ENCODE measurements at places on chromosomes 13 and 19.

GRCh38 chr19:47427241-47428176 is 8.2 kb upstream of the MEIS3 start:
- DNase-seq = peak; percentile 76

DNA sequence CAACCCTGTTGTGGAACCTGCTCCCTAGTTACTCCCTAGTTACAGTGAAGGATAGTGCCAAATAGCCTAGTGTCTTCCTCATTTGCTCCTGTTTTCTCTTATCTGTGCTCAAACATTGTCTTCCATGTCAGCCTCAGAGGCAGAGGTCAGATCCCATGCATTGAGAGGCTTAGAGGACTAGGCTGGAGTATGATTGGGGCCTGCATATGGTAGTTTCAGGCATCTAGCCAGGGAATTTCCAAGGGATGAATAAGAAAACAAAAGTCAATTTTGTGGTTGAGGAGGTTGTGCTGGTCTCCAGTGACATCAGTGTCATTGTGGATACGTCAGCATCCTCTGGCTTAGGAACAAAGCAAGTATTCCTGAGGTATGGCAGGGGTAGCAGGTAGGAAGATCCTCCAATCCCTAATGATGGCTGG is 9.4 kb downstream of the ZNF546 start:
- no peak for DNase-seq

DNA sequence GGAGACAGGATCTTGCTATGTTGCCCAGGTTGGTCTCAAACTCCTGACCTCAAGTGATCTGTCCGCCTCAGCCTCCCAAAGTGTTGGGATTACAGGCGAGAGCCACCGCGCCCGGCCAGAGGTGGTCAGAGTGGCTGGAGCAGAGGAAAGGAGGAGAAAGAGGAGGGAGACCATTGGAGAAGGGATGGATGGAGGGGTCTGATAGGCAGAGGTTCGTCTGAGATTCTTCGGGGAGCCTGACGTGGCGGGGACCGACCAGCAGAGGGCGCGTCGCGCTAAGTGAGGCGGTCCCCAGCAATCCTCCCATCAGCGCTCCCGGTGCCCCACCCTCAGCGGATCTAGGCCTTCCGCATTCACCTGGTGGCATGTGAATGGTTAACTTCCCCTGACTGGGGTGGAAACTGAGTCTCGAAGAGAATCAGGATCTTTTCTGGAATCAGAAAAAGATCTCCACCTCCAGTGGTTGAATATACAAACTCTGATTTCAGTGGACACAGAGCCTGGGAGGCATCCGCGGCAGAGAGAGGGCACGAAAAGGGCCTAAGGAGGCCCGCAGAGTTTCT is 8.8 kb downstream of the GTPBP3 start:
- DNase-seq = peak; percentile 56

DNA sequence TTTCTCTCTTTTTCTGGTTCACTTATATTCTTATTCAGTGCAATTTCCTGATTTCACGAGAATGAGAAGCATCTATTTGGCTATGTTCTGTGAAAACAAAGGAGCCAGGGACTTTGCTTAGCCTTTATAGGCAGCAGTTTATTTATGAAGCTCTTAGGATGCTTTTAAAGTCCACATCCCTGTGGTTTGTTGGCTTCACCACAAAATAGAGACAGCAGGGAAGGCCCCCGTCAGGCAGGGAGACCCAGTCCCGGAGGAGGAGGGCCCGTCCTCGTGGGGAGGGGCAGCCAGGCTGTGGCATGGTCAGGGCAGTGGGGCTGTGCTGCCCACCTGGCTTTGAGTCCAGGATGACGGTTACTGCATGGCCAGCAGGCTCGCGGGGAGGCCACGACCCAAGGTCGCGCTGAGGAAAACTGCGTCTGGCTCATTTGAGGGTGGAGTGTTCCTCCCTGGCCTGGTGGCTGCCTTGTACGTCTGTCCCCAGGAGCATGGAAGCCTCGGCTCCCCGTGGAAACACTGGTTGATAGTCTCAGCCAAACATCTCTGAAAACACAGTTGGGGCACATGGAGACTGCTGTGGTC is 92.7 kb downstream of the ATP11A start:
- DNase-seq = no peak

DNA sequence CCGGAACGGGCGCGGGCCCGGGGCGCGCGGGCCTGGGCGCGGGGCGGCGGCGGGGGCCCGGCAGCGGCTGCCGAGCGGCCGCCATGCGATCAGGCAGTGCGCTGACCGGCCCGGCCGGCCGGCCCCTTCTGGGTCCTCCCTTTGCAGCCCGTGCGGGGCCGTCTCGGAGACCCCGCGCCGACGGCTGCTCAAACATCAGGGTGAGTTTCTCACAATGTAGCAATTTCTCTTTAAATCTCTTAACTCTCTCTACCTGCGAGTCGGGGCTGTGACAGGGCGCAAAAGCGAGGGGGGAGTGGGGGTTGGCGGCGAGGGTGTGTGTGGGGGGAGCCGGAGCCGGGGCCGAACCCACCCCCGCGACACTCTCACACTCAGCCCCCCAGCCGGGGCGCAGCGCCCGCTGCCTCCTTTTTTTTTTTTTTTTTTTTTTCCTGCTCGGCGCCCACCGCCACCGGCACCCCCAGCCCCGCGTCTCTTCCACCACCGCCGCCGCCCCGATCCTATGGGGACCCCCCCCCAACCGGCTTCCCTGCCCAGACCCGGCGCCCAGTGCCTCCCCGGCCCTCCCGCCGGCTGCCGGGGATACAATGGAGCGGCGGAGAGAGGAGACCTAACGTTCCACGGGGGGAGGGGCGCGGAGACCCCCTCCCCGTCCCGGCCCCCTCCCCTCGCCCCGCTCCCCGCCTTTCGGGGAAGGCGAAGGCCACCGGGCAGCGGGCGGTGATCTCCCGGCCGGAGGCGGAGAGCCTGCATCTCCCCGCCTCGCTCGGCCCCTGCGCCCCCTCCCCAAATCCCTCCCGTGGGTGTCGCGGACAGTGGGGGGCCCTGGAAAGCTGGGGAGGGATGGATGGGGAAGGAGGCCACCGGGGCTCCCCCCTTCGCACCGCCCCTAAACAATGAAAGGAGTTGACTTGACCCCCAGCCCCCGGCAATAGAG is at the start of gene BICRA:
Gene BICRA, plus strand, starts transcription at position 166 of the 937 bp plus-strand sequence. CDS start 64,441 bp downstream, outside the sequence.
- DNase-seq = peak; percentile 57

- DNase-seq = no peak
Observed at GRCh38 chr19:50312967-50313811, 16.0 kb downstream of the KCNC3 start.

DNA sequence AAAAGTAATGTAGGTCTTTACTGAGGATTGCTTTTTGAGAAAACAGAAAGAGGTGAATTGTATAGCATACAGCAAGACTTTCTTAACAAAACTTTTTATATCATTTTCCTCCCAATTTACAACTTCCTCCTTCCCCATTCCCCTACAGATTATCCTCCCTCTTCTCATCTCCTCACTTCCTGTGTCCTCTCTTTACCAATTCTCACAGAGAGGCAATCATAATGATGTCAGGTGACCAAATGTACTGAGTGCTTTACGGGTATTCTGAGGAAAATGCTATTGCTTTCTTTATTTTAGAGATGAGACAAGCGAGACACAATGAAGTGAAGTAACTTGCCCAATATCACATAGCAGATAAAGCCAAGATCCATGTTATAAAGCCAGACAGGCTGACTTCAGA is 1.7 kb upstream of the MTMR6 start:
- DNase-seq = no peak

GRCh38 chr19:55005684-55006488 is 32.2 kb downstream of the GP6 start:
- no peak for DNase-seq

DNA sequence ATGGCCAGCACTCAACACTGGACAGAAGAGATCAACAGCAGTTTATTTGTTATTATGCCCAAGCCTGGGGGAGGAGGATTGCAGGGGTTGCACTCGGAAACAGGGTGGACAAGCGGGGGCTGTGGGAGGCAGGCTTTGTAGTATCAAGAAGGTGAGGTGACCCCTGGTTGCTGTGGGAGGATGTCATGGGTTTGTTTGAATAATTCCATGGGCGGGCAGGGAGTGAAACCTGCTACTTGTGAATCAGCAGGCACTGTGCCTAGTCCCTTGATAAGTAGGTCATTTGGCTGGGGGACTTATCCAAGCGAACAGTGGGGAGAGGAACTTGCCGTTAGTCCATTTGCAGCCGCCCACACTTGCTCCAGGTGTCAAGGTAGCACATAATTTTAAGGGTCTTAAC is 84.4 kb upstream of the KCTD15 start:
- DNase-seq = no peak

DNA sequence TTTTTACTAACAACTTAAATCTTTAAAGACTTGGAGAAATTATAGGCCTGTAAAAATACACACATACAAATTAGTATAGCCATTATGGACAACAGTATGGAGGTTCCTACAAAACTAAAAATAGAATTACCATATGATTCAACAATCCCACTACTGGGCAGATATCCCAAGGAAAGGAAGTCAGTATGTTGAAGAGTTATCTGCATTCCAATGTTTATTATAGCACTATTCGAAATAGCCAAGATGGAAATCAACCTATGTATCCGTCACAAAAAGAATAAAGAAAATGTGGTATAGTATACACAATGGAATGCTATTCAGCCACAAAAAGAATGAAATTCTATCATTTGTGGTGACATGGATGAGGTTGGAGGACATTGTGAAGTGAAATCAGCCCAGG is 37.2 kb downstream of the SLITRK1 start:
- no peak for DNase-seq

DNA sequence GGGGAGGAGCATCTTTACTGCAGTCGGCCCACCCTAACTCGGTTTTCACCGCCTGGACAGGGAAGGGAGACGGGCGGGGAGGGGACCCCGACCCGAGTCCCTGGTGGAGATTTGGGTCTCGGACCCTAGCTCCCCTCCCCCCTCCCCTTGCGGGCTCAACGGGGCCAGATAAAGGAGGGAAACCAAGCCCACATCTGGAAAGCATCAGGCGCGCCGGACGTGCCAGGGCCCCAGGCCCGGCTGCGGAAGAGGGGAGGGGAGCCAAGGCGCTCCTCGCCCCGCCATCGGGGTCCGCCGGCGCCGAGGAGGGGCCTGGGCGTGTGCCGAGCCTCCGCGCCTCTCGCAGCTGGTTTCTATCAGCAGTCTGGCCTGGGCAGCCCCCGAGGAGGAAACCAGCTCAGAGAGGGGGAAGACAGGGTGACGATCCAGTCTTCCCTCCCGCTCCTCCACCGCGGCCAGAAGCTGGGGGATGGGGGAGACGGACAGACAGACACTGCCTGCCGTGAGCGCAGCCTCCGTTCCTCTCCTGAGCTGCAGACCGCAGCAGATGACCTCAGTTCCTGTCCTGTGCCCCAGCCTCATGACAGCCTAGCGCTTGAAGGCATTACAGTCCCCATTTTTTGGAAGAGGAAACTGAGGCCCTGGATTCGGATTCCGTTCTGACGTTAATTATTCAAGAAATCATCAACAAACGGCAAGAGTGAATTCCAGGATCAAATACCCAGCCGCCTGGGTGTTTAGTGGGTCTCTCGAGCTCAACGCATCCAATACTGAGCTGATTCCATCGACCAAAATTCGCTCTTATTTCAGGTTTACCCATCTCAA is 3.6 kb upstream of the GNG8 start:
- no peak for DNase-seq

GRCh38 chr19:1168572-1169410 is 5.3 kb downstream of the SBNO2 start:
- no peak for DNase-seq

DNA sequence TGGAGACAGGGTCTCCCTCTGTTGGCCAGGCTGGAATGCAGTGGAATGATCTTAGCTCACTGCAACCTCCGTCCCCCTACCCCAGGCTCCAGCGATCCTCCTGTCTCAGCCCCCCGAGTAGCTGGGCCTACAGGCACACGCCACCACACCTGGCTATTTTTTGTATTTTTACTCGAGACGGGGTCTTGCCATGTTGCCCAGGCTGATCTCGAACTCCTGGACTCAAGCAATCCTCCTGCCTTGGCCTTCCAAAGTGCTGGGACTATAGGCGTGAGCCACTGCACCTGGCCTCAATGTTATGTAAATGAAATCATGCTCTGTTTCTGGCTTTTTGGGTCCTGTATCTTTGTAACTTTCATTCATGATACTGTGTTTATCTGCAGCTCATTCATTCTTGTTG is 8.1 kb upstream of the ZNF579 start:
- no peak for DNase-seq

DNA sequence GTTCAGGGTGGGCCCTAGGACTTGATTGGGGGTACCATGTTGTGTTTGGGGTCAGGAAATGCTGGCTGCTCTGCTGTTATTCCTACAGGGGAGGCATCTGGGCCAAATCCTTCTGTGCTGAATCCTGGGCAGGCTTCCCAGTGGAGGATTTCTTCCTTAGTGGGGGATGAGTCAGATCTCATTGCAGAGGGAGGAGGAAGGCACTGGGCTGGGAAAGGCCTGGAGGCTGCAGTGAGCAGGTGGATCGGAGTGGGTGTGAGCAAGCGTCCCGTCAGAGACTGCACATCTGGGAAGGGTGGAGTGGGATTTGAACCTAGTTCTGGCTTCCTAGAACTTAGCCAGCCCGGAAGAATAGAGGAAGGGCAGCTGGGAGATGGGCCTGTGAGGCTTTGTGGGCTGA is 11.5 kb downstream of the CCDC124 start:
- DNase-seq = no peak
